ENCODE measurements at places on chromosomes 2 and 18.

GRCh38 chr2:206984206-206984605 lies 44.9 kb downstream of the CPO start:
- DNase-seq, result no peak

DNA sequence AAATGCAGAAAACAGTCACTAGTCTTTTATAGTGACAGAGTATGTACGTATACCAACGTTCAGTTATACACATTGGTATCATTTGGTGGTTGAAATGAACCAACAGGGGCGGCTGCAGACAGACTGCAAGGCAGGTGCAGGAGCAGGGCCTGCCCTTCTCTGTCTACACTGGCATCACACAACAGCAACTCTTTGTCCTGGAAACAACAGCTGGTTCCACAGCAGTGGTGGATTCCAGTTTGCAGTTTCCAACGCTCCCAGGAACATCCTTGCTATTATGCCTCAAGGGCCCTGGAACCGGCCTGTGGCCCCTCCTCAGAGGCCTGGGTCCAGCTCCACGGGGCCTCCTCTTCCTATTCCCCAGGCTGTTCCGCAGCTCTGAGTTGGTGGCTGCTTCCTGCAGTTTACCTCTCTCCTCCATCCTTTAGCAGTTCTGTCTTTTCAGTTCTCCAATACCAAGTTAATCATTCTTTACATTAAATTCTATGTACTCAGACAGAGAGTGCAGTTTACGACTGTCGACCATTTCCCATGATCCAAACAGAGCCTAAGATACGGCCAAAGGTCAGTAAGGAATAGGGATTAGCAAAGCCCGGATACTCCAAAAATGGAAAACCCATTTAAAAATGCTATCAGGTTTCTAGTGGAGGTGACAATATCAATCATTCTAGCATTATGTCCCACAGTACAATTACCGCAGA lies 87.8 kb downstream of the NOL10 start:
- DNase-seq, result no peak

- no peak for DNase-seq
Measured at GRCh38 chr18:45103319-45104048, 422.8 kb downstream of the SETBP1 start.

DNA sequence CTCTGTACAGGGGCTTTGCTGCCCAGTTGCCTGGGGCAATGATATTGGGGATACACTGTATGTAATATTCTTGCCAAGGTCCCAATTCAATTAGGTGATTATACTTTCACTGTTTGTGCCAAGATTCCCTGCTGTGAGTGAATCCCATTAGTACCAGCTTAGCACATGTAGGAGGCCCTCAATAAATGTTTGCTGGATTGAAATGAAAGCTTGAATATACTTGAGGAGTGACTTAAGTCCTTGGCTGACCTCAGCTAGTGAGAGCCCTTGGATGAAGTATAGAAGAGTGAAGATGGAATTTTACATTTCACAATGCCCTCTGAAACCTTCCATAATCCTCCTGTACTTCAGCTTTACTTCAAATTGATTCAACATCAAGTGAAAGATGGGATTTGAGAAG lies 102.9 kb downstream of the GATA6 start:
- DNase-seq, result no peak

- no peak for DNase-seq
Measured at GRCh38 chr2:233486357-233486756, 80.2 kb downstream of the USP40 start.

- peak; percentile 40 for DNase-seq
Measured at GRCh38 chr18:56999823-57000222, 147.1 kb upstream of the BOD1L2 start.
